ENCODE measurements at places on chromosomes 2 and 18.
A peak's percentile ranks its signal among the peaks of the same experiment; 100 is the strongest.

DNA sequence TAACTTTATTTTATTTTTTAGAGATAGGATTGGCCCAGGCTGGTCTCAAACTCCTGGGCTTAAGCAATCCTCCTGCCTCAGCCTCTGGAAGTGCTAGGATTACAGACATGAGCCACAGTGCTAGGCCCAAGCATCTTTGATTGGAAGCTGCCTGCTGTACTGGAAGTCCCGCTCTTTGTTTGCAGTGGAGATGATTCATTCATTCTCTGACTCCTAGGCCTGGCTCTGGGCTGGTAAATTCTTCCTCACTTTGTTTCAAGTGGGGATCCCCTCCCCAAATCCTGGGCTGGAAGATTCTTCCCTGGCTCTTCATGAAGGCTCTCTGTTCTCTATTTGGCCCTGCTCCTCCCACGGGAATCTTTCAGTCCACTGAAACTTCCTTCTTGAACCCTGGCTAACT, 81.9 kb downstream of the NEURL3 start:
- DNase-seq, result no peak

- DNase-seq, result no peak
Measured at GRCh38 chr18:49135877-49136276, 185.1 kb upstream of the SMAD7 start.

DNA sequence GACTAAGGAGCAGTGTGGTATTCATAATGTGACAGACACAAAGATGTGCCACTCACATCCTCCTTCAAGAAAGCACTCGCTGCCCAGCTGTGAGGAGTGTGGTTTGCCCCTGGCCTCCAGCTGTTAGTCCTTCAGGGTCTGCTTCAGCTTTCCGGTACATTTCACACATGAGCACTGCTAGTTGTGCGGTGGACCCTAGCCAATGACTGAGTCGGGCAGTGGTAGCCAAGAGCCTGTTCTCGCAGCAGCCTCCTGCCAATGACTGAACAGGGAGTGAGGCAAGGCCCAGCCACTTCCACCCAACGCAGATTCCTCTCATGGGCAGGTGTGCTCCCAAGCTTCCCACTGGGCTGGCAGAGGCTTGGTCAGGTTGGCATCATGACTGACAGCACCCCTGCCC, 254.3 kb downstream of the RBM43 start:
- DNase-seq, result peak; percentile 37

DNA sequence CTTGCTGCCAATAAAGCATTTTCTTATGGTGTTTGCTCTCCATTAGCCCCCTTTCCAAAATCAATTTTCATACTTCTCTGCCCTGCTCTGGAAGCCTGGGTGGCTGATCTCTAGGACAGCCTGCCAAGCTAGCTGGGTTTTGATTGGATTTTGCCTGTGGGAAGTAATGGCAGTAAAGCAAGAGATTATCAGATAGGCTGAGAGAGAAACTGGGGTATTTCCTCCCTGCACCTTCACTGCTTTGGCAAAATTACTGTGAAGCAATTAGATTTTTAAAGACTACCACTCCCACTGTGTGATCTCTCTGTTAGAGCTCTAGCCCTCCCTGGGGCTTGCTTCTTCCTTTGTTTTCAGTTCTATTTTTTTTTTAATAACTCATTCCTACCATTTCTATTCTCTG, 223.8 kb downstream of the DLGAP1 start:
- DNase-seq, result no peak

DNA sequence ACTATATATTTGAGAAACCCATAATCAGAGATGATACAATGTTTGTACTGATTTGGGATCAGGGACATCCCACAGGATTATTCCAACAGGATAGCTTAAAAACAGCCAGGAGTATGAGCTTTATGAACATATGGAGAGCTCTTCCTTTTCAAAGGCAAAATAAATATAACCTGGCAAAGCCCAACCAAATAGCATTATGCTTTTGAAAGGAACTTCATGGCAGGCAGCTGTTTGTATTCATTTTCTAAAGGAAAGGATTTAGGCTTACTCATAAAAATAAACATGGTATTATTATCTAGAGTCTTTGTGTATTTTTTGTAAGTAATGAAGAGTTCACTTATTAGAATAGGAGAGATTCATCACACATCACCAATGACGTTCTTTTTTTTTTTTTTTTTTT, 44.4 kb downstream of the CCDC195 start:
- DNase-seq, result peak; percentile 53

GRCh38 chr2:4914551-4914950, 777.6 kb upstream of the SOX11 start:
- no peak for DNase-seq

GRCh38 chr2:224927646-224928173, 114.6 kb downstream of the DOCK10 start:
- DNase-seq, result peak; percentile 9

DNA sequence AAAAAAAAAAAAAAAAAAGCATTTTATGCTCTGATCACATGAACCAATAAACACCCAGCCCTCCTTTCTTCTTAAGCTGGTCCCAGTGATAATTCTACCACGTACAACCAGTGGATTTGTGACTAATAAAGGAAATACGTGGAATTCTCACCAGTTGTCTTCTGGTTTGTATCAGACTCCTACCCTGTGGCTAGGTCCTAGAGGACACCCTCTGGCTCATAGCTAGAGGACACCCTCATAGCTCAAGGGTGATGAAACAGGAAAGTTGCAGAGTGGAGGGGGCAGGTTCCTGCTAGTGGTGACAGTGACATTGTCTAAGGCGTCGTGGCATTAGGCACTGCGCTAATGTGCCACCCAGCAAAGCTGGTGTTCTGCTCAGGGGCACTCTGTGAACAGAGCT, 167.8 kb downstream of the BCL11A start:
- no peak for DNase-seq

- DNase-seq, result no peak
Measured at GRCh38 chr2:39855856-39856255, 76.8 kb upstream of the THUMPD2 start.

GRCh38 chr18:905307-905947, 756 bp downstream of the ADCYAP1 start:
- DNase-seq, result no peak

DNA sequence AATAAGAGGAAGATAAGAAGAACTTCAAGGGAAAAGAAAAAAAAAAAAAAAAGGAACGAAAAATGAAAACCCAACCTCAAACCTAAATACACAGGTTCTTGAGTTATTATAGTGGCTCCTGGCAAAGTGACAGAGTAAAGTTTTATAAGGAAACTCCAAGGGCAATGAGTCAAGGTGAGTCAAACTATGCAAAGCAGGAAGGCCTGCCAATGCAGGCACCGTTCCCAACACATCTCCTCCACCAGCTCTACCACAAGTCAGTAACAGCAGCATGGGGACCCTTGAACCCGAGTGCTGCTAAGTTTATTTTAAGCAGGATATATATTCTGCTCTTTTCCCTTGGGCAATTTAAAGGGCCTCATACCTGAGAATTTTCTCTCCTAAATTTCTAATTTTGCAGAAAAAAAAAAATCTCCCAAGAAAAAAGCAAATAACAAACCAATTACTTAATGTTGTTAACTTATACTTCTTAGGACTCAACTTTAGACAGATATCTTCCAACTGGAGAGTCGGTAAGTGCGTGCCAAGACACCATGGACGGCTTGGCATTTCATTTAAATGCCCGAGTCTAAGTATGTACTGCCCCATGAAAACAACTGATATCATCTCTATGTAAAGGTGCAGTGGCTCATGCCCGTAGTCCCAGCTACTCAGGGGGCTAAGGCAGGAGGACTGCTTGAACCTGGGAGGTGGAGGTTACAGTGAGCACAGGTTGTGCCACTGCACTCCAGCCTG, 75.7 kb upstream of the TFCP2L1 start:
- no peak for DNase-seq

- no peak for DNase-seq
Measured at GRCh38 chr18:50312296-50313030, 25.0 kb upstream of the CXXC1 start.

- no peak for DNase-seq
Measured at GRCh38 chr2:230781130-230781797, 68.6 kb downstream of the CAB39 start.

GRCh38 chr18:49459404-49460171, 857 bp downstream of the DYM start:
- DNase-seq, result no peak

DNA sequence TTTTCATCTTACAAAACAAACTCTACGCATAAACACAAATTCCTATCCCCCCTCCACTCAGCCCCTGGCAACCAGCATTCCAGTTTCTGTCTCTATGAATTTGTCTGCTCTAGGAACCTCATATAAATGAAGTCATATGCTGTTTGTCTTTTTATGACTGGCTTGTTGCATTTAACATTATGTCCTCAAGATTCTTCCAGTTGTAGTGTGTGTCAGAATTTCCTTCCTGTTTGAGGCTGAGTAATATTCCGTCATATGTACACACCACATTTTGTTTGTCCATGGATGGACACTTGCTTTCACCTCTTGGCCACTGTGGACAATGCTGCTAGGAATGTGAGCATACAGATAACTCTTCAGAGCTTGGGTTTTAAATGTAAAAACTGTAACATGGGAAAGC, 272.1 kb downstream of the GBX2 start:
- no peak for DNase-seq

DNA sequence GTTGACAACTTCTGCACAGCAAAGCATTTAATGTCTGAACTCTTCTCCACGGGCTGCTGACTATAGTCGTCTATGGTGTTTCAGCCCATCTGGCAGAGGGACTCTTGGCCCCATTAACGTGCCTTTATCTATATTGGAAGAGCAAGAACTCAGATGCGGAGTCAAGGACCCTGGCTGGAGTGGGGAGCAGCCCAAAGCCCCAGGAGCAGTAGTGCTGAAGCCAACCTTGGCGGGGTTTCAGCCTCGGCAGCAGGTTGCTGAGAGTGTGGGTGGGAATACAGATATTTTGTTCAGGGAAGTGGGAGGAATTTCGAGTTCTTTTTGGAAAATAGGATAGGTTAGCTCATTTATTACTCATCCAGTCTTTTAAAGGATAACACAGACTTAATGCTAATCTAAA, 34.2 kb downstream of the TMEM17 start:
- no peak for DNase-seq

- no peak for DNase-seq
Measured at GRCh38 chr2:9821805-9822445, 21.3 kb upstream of the TAF1B start.

DNA sequence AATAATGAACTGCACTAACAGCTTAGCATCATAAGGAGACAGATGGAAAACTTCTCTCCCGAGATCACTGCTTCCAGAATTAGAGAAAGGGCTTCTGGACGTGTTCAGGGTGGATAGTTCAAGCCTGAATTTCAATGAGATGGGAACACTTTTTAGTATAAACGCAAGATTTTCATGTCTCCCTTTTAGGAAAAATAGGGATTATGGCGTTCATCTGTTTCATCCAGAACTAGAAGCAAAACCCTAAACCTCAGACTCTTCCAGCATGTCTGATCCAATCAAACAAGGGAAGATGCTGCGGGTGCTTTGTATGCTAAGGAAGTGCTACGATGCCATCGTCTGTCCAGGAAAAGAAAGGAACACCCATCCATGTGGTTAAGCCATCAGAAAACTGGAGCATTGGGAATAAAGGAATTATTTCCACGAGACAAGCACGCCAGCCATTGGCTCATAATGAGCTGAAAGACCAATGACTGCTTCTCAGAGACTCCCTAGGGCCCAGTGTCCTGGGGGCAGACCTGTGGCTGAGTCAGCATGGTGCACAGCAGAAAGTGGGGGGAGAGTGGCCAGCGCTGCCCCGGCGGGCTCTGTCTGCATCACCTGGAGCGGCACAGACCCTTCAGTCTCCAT, 65.9 kb upstream of the AFF3 start:
- no peak for DNase-seq

- no peak for DNase-seq
Measured at GRCh38 chr2:21392649-21393048, 268.9 kb downstream of the TDRD15 start.

GRCh38 chr2:230411570-230412370, 4.2 kb upstream of the SP100 start:
- DNase-seq, result peak; percentile 36

- no peak for DNase-seq
Measured at GRCh38 chr18:60413944-60414547, 41.5 kb upstream of the MC4R start.

DNA sequence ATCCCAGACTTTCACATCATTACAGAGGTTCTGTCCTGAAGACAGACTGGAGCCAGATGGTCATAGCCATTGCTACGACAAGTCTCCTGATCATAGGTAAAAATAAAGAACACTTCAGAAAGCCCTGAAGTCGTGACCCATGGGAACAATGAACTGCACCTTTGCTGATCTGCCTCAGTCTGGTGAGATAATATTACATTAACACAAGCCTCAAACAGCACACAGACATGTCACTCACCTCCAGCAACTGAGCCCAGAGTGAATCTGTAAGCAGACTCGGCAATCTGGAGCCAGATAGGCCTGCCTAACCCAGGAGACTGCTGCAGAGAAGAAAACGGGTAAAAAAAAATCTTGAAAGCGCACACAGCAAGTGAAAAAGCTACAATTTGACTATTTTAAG, 79.2 kb downstream of the SLC25A12 start:
- DNase-seq, result no peak

DNA sequence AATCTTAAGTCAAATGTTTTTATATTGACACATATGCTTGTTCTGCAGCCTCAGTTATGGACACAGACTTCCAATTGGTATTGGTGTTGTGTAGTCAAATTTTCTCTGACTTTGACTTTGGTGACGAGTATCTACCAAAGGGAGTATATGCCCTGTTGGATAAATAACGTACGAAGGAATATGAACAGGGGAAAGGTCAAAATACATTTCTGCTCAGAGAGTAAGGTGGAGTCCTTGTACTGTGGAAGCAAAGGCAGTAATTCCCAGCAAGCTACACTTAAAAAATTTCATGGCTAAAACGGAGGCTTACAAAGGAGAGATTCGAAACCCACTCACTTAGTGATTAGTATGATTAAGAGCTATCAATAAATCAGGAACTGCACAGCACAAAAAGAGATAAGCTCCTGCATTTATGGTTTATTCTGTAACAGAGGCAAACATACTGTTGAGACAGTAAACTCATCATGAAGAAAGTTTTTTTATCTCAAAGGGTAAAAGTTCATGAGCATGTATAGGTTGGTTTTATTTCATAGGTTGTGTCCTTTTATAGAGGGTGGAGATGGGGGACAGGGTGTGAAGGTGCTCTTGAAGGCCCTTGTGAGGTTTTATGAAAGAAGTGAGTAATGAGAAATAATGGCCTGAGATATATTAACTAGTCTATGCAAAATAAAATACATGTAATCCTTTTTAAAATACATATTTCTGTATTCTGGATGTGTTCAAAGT, 142.7 kb downstream of the CD226 start:
- DNase-seq, result no peak

DNA sequence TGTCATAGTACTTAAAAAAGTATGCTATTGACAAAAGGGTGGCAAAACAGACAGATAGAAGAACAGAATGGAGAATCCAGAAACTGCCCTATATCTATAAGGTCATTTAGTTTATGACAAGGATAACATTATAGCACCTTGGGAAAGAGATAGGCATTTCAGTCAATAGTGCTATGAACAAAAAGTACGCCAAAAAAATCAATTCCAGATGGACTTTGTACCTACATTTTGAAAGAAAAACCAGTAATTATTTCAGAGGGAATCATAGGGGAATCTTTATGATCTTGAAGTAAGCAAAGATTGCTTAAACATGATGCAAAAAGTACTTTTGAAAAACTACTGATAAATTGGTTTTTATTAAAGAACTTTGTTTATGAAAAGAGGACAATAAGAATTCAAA, 59.9 kb upstream of the SETBP1 start:
- no peak for DNase-seq
